ENCODE measurements at places on chromosomes 6 and 20. TPM values are rescaled to one million over a fixed set of nuclear protein-coding genes. Genes with fewer than 3 reads are reported as not detected.

- H3K27ac ChIP-seq, result peak within 1 kb of the TSS; percentile 95
- peak within 1 kb of the TSS; percentile 96 for H3K4me3 ChIP-seq
- DNase-seq, result peak; percentile 89
- H3K27me3 ChIP-seq, result no peaks in the 10 kb centered on the region
- peaks cover 6% of the 10 kb centered on the region for H3K4me1 ChIP-seq
These were observed at the start of gene PHF3 for GRCh38 chr6:63635588-63636517. Gene PHF3, plus strand, starts transcription at chr6:63635802. Its CDS starts 10,750 bp downstream, at chr6:63646552.

SLC17A1 gene
- 3.9 TPM for polyA plus RNA-seq

B3GALT4 gene
- polyA plus RNA-seq, result 1.5 TPM

DNA sequence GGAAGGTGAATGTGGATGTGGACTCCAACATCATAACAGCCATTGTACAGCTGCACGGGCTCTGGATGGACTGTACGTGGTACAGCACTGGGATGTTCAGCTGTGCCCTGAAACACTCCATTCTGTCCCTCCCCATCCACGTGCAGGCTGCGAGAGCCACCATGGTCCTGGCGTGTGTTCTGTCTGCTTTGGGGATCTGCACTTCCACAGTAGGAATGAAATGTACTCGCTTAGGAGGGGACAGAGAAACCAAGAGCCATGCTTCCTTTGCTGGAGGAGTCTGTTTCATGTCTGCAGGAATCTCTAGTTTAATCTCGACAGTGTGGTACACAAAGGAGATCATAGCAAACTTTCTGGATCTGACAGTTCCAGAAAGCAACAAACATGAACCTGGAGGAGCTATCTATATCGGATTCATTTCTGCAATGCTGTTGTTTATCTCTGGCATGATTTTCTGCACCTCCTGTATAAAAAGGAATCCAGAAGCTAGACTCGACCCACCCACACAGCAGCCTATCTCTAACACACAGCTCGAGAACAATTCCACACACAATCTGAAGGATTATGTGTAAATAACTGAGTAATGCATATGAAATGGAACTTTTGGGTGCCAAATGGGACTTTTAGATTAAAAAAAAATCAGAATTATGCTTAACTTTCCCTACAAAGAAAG is 12.1 kb downstream of the CLDN20 start:
- H3K27ac ChIP-seq, result no peak overlapping the region
- no peaks in the 10 kb centered on the region for H3K27me3 ChIP-seq
- DNase-seq, result no peak
- H3K4me1 ChIP-seq, result peaks cover 1% of the 10 kb centered on the region
- no peak overlapping the region for H3K4me3 ChIP-seq
- no peaks in the 10 kb centered on the region for H3K36me3 ChIP-seq
